ENCODE measurements at places on chromosomes 7 and 10. TPM values are rescaled to one million over a fixed set of nuclear protein-coding genes. Genes with fewer than 3 reads are reported as not detected.

DNA sequence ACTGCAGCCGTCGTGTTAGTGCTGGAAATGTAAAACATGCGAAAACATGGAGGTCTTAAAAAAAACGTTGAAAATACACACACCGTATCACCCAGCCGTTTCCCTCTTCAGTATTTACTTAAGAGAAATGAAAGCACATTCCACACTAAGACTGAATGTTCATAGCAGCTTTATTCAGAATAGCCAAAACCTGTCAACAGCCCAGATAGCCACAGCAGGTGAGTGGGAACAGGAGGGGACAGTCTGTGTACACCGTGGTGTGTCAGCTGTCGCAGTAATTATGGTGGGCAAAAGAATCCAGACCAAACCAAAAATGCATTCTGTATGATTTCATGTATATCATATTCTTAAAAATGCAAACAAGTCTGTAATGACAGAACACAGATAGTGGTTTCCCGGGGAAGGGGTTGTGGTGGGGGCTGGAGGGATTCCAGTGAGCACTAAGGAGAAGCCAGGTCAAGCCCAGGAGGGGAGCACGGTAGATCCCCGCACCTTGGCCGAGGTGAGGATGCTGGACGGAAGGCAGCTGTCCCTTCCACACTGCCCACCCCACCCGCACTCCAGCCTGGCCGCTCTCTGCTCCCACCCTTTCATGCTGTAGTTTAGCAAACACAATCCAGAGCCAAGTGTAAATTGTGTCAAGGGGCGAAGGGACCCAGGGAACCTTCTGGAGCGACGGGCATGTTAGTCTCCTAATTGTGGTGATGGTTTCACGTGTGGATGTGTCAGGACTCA, 123.6 kb downstream of the NKX6-2 start:
- no peak for DNase-seq

GRCh38 chr10:29304264-29304994, 15.6 kb downstream of the LYZL1 start:
- peak; percentile 43 for DNase-seq

Gene ACHE
- total RNA-seq: 0.40 TPM

Gene PRLHR
- total RNA-seq: not detected

DNA sequence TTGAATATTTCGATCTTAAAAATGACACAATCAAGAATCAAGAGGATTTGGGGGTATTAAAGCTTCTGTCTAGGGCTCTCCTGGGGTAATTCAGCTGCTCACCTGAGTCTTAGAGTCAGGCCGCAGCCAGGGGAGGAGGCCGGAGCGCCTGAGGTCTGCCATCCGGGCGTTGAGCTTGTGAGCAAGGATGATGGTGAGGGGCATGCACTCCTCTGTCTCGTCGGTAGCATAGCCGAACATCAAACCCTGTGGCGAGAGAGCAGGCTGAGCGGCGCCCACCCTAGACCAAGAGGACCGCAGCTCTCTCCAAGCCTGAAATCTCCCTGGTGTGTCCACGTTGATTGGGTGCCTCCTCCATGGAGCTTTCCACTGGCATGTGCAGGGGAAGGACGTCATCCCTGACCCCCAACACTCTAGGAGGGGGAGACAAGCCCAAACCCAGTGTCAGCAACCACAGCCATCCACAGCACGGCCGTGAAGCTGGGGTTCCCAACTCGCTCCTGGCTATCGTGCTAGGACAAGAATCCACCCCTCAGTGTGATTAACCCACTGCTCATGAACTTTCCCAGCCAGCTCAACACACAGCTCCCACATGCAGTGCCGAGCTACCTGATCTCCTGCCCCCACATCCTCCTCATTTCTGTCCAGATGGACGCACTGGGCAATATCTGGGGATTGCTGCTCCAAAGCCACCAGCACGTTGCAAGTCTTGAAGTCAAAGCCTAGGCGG, 9.2 kb downstream of the MAT1A start:
- DNase-seq: no peak

GRCh38 chr7:85529831-85530230, 343.0 kb upstream of the SEMA3D start:
- DNase-seq: no peak

DNA sequence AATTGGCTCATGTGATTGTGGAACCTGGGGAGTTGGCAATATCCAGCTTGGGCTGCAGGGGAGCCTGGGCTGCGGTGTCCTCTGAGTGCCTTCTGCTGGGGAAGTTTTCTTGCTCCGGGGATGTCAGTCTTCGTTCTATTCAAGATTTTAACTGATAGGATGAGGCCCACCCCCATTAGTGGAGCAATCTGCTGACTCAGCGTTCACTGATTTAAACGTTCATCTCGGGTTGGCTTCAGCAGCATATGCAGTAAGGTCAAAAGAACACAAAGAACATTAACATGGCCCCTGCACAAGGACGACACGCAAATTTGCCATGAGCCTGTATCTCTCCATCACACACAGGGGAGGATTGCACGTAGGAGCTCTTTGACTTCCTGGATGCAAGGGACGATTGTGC, 360.6 kb upstream of the ADARB2 start:
- DNase-seq: no peak

Gene MSMB
- total RNA-seq: not detected

Gene ECHS1
- total RNA-seq: 46.5 TPM

Gene NIPSNAP2
- total RNA-seq: 60.7 TPM

- DNase-seq: no peak
Observed at GRCh38 chr7:157892751-157893523, 556.1 kb downstream of the DNAJB6 start.

- DNase-seq: peak; percentile 61
Observed at GRCh38 chr7:17680943-17681351, 259.3 kb downstream of the SNX13 start.

- peak; percentile 90 for DNase-seq
Observed at GRCh38 chr7:99623091-99623693, 6.4 kb downstream of the ZSCAN25 start.

DNA sequence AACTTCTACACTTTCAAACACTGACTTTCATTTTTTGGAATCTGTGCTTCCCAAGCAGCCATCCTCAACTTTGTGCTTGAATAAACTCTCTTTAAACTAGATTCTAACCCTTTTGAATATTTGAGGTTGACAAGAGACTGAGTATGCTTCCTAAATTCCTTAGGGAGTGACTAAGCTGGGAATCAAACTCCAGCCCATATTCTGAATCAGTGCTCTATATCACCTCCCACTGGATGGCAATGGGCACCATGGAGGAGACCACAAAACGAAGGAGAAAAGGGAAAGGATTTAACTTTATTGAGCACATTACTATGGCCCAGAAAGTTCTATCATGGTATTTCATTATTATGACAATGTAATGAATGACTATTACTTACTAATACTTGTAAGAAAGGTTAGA, 17.2 kb upstream of the SLC26A4 start:
- peak; percentile 24 for DNase-seq

GRCh38 chr10:13701157-13701919, 114.6 kb downstream of the PRPF18 start:
- no peak for DNase-seq

- no peak for DNase-seq
Observed at GRCh38 chr7:143222782-143223181, 945 bp downstream of the TAS2R40 start.

Gene DENND2A
- 0.37 TPM for total RNA-seq

DNA sequence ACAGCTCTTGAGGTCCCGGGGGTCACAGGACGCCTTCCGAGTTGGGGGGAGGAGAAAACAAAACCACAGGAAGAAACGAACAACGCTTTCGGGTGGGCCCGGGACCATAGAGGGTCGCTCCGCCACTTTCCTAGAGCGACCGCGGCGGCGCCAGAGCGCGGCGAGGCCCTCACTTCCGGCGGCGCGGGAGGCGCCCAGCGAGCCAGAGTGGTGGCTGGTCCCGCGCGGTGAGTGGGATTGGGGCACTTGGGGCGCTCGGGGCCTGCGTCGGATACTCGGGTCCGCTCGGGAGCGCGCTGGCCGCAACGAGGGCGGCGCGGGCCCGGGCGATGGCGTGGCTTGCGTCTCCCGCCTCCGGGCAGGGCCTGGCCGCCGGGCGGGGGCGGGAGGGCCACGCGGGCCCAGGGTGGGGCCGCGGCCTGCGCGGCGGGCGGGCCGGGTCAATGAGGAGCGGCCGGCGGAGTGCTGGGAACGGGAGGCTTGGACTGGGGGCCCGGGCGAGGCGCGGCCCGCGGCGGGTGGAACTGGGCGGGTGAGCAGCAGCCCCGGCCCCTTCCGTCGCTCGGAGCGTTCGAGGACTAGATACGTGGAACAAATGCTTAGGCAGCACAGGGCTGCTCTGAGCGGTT, at the start of gene ZNF22:
Gene ZNF22, plus strand, starts transcription at position 172 of the 629 bp plus-strand sequence. CDS start 2,446 bp downstream, outside the sequence.
- DNase-seq: peak; percentile 44

Gene FAM25G
- not detected for total RNA-seq

Gene ADRB1
- 0.37 TPM for total RNA-seq

Gene SVOPL
- not detected for total RNA-seq

Gene FAM13C
- total RNA-seq: 2.1 TPM

DNA sequence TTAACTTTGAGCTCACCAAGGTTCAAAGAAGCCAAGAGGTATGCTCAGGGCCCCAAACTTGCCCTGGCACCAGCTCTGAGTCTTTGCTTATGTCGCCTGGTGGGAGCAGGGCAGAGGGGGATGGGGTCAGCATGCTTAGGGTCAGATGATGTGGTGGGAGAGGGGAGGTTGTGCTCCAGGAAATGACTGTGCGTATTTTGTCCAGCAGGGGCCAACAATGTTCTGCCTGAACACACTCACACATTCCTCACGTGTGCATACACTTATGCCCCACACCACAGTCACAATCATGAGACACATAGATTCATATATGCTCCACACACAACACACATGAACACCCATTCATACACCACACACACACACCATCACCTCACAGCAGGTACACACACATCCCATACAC, 4.4 kb upstream of the RAMP3 start:
- no peak for DNase-seq

GRCh38 chr7:156950381-156950858, 908 bp downstream of the NOM1 start:
- DNase-seq: peak; percentile 43

Gene NPY4R
- total RNA-seq: not detected

DNA sequence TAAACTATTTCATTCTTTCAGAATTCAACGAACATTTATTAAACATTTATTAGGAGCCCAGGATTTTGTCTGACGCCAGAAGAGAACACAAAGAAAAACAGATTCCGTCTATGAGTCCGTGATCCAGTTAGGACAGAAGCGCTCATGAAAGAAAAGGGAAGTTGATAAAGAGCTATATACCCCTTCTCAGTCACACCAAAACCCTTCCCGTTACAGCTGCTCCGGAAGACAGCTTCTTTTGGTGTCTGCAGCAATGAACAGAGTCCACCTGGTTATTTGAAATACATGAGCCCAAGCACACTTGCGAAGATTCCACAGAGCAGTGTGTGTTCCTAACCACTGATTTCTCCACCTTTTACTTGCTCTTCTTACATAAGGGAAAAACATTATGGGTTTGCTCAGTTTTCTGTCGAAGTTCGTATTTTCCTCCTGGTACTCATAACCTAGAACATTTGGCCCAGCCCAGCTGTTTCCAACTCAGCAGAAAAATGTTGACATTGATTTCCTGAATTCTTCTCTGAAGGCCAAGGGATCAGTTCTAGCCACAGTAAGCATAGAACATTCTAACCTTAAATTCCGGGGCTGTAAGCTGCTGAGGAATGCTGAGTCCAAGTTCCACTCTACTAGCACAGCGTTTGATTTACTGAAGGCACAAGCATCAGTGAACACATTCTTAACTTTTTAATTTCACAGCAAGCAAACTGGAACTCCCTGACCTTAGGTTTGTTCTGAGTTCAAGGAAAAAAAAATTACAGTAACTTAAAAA, 206.5 kb downstream of the SORCS1 start:
- no peak for DNase-seq

- DNase-seq: no peak
Observed at GRCh38 chr10:1179346-1180070, 123.3 kb downstream of the WDR37 start.

GRCh38 chr10:120540486-120540885, 83.5 kb downstream of the PLPP4 start:
- no peak for DNase-seq

DNA sequence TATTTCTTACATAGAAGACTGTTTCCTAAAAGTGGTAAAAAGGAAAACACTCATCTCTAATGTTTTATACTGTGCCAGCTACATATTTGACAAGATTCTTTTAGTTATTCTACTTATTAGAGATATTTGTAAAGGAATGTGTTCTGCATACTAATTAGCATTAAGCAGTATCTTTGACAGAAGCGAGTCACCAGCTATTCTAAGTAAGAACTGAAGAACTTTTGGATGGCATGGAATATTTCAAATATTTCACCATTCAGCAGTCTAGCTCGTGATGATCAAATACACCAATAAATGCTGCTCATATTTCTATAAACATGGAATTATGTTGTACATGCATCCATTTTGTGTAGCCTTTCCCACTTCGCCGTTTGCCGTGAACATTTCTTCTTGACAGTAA, 241.6 kb upstream of the TCF7L2 start:
- DNase-seq: no peak

DNA sequence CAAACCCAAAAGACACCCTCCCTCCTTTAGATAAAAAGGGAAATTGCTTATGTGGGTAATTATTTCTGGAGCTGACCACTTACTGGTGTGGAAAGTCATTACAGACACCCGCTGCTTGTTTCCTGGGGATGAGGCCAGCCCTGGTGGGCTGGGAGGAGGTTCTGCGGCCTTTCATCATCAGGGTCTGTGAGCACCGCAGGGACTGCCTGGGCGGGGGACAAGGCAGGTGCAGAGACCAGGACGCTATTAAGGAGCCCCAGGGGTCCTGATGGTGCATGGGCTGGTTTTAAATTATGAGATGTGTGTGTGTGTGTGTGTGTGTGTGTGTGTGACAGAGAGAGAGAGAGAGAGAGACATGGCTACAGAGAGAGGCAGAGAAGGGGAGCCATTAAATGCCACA, 171.2 kb downstream of the DNAJB6 start:
- no peak for DNase-seq

Gene CTNNA3
- total RNA-seq: not detected

DNA sequence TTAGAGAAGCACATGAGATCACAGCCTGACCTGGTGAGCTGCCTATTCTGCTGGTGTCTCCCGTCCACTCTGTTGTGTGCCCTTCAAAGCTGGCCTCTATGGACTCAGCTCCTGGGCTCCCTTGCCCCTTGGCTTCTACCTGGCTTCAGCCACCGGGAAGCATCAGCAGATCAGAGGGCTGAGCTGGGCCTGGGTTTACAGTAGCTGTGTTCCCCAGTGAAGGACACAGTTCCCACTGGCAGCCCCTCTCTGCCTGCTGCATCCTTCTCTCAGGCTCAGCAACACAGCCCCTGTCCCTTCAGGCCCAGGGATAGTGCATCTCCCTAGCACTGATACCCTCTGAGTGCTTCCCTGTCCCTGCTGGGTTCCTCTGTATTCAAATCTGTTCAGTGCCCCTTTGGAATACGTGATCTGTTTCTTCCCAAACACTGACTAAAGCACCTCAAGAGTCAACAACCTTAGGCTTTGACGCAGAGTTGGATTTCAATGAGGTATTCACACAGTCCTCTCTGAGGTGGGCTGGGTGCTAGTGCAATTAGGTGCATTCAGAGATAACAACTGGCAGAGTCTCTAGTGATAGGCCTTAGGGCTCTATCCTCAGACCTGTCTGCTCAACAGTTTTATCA, 109.8 kb downstream of the GRID1 start:
- no peak for DNase-seq

DNA sequence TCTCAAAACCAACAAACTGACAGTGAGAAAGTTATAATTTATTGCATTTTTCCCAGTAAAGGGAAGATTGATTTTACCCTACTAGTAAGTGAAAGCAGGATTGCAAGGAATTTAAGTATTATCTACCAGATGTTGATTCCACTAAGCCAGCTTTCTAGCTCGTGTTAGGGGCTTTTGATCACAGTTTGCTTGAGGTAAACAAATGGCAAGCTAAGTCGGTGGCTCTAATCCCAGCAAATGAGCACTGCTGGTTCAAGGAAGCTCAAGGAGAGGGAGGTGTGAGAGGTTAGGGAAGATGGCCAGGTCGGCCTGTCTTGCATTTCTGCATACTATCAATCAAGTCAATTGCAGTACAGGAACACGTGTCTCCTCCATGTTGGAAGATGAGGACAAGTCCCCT, 448.7 kb upstream of the POM121L12 start:
- no peak for DNase-seq

Measured in mammary epithelial cell (primary cell).